Stimulated activated naive B cell treated with anti-CD40 and anti-IgM and Interleukin-4, amounts not matched to agents 10 μg/mL and 1 μg/mL and 100 μg/mL, for 72 hours (primary cell): ENCODE measurements at places on chromosomes 13 and 19.
A peak's percentile ranks its signal among the peaks of the same experiment; 100 is the strongest.

GRCh38 chr19:5786593-5787408 is 2.3 kb upstream of the PRR22 start:
- no peak for DNase-seq

- no peak for DNase-seq
Measured at GRCh38 chr13:42807241-42807640, 25.9 kb downstream of the FAM216B start.

DNA sequence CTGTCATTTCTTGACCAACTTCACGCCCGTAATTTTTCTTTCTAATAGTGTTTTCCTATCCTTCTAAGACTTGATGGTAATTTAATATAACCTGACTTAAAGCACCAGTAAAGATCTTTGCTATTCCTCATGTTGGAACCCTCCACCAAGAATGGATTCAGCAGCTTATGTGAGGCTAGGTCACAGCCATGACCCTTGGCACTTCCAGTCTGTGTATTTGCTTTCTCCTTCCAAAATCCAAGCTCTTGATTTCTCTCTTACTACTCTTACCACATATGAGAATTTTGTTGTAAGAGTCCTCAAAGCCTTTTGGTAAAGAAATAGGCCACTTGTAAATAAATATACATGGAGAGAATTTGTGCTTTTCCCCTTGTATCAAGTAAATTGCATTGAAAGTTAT is 61.4 kb downstream of the DHRS12 start:
- no peak for DNase-seq

- DNase-seq = peak; percentile 81
Measured at GRCh38 chr19:19032420-19033175, 719 bp downstream of the SUGP2 start.

DNA sequence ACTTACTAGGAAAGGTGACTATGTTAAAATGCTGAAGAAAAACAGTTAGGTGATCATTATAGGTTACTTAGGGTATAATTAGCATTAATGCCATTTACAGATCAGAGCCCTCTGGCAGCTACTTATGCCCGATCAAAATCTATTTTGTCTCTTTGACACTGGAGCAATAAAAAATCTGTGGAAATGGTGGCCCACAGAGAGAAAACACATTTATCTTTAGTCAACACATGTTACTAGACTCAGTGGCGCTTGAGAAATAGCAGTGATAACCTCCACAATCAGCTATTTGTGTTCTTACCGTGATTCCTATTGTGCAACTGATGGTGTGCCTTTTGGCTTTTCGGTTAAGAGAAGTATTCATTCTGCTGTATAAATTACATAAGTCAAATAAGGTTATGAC is 1519.6 kb downstream of the PCDH9 start:
- no peak for DNase-seq

- no peak for DNase-seq
Measured at GRCh38 chr19:16272945-16273344, 51.7 kb upstream of the KLF2 start.

DNA sequence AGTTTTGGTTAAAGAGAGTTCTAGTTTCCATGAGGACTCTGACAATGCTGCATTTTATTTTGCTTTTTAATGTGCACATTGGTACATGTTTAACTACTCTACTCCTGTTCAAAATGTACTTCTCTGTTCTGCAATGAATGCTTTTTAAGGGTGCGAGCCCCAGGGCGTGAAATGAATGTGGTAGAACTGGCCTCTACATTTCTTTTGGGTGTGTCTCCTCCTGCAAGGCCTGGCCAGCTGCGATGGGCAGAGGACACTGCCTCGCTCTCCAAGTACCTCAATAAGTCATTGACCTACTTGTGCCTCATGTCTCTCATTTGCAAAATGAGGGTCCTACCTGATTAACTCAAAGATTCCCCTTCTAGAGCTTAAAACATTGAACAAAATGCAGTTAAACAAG is 6.7 kb downstream of the RGS9BP start:
- DNase-seq = no peak

DNA sequence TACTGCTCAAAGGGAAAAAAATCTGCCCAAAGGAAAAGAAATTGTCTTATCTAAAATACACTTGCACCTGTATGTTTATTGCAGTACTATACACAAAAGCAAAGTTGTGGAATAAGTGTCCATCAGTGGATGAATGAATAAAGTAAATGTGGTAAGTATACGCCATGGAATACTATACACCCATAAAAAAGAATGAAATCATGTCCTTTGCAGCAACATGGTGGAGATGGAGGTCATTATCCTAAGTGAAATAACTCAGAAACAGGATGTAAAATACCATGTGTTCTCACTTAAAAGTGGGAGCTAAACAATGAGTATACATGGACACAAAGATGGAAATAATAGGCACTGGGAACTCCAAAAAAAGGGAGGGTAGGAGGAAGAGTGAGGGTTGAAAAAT is 3.8 kb upstream of the MUC16 start:
- no peak for DNase-seq

DNA sequence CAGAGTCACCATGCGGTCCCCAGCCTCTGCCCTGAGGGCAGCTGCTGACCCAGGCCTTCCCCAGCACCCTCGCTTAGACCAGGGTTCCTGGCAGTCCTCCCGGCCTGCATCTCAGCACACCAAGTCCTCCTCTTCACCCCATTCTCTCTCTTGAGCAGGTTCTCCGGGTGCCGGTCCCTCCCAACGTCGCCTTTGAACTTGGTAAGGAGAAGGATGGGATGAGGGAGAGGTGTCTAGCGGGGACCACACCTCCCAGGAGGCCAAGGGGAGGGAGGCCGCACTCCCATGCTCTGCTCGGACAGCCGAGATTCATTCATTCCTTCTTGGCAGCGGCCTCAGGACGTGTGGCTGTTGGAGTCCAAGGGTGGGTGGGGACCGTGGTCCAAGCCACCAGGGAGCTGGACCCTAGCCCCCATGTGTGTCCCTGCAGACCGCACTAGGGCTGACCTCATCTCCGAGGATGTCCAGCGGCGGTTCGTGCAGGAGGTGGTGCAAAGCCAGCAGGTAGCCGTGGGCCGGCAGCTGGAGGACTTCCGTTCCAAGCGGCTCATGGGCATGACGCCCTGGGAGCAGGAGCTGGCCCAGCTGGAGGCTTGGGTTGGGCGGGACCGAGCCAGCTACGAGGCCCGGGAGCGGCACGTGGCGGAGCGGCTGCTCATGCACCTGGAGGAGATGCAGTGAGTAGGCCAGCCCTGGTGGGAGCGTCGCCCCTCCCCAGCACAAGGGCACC is 9.4 kb downstream of the ARHGEF1 start:
- DNase-seq = no peak

- DNase-seq = no peak
Measured at GRCh38 chr13:79673310-79673992, 192.5 kb downstream of the NDFIP2 start.

DNA sequence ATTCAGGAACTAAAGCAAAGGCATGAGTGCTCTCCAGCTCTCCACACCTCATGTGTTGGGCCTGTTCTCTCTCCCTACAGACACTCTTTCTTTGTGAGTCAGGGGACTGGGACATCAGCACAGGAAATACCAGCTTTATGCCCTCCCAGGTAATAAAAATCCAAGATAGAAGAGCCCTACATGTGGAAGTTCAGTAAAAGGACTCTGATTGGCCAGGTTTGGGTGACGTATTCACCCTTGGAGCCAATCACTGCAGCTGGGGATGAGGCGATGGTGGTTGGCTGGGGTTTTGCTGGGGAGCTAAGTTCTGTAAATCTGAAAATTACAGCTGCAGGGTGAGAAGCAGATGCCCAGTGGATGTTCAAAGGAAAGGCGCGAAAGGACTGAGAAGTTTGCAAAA is 32.5 kb downstream of the CCDC70 start:
- no peak for DNase-seq

DNA sequence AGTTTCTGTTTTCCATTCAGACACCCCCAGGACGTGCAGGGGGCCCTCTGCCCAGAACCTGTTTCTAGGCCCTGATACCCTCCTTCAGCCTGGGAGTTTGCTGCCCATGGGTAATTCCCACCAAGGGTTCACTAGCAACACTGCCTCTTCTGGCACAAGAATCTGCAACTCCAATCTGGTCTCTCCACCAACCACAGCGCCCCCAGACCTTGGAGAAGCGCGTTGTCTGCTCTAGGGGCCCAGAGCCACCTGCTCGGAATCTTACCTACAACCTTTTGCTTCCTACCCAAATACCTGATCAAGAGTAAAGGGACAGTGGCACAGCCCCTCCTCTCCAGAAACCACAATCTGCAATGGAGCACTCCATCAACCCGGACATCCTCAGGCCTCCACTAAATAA is 763 bp downstream of the ZNF180 start:
- DNase-seq = no peak

GRCh38 chr19:19356901-19357566 is 36.4 kb downstream of the MAU2 start:
- DNase-seq = no peak

DNA sequence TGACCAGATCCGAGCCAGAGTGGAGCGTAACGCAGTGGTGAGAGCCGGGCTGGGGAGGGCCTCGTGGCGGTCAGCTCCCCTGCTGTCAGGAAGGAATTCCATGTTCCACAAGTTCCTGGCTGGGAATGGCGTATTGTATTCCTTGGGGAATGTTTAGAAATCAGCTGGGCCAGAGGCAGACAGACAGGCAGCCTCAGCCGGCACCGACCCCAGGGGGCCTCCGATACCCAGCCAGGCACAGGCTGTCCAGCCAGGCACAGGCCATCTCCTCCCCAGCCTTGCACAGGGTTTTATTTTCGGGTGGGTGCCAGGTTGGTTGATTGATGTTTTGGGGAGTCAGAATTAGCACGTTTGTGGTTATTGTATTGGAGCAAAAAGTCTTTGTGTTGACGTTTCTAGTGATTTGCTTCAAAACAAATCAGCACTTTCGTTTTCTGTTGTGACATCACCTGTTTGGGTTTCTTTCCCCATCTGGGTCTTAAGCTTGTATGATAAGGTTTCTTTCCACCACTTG is 126.6 kb upstream of the MCF2L start:
- DNase-seq = no peak

GRCh38 chr19:16587833-16588823 is 15.9 kb upstream of the SLC35E1 start:
- DNase-seq = peak; percentile 86

GRCh38 chr19:53903055-53903680 is 5.9 kb upstream of the CACNG7 start:
- no peak for DNase-seq

DNA sequence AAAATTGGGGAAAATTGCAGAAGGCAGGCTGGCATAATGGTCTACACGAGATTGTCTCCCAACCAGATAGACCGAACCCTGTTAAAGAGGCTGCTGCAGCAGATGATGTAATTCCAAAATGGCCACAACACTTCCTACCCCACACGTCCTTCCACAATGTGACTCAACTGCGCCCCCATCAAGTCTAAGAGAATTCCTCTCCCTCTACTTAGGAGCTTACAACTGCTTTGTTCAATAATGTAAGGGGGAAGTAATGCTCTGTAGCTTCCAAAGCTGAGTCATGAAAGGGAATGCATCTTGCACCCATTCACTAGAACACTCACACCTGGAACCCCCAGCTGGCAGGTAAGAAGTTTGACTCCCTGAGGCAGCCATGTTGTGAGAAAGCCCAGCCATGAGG is 117.8 kb upstream of the IRS2 start:
- no peak for DNase-seq

DNA sequence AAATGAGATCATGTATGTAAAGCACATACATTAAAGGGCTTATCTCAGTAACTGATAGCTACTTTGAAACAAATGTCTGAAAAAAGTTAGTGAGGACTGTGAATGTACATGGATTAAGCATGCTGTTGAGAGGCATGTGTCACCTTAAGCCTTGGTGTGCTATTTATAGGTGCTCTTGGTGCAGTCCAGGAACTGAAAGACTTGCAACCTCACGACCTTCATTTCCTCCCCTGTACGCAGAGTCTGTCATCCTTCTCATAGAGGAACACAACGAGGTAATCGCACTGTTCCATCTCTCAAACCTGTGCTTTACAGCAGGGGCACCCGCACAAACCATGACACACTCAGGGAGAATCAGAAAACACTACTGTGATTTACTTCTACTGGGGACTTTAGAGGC is 65.6 kb downstream of the UFM1 start:
- DNase-seq = peak; percentile 10

DNA sequence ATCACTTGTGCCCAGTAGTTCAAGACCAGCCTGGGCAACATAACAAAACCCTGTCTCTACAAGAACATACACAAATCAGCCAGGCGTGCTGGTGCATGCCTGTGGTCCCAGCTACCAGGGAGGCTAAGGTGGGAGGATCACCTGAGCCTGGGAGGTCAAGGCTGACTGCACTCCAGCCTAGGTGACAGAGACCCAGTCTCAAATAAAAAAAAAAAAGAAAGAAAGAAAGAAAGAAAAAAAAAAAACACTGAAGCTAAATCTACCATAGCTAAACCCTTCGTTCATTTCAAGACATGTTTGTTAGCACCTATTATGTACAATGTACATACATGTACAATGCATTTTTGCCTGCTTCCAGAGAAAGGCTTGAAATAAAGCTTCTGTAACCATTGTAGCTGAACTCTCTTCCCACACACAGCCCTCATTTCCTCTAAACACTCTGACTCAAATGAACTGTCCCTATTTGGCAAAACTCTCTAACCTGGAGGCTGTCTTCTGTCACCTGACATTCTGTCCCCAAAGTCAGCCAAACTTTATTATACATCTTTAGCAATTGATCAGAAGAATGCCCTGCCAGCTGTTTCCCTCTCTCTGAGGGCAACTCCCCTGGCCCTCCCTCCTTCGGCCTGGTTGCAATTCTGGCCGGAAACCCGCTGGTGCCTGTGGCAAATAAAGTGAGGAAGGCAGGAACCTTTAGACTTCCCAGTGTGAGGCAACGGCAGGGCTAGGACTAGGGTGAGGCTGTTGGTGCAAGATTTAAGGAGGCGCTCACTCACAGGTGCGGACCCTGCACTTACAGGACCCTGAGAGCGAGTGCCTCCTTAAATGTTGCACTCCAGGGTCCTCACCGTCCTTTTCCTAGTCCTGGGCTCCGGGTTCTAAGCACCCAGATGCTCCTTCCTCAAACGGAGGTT is 1.8 kb downstream of the ETHE1 start:
- peak; percentile 35 for DNase-seq

- no peak for DNase-seq
Measured at GRCh38 chr19:7640803-7641202, 3.9 kb downstream of the STXBP2 start.

GRCh38 chr19:49677231-49677900 is at the start of gene PRMT1:
PRMT1 (plus strand) TSS chr19:49677271; CDS start chr19:49677281, 10 bp downstream.
- peak; percentile 61 for DNase-seq

DNA sequence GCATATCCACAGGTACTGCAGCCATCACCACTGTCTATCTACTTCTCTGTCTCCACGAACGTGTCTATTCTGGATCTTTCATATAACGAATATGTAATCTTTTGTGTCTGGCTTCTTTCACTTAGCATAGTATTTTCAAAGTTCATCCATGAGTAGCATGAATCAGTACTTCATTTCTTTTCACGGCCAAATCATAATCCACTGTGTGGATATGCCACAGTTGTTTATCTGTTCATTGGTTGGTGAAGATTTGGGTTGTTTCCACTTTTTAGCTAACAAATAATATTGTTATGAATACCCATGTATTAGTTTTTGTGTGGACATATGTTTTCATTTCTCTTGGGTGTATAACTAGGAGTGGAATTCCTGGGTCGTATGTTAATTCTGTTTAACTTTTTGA is 14.4 kb downstream of the RGCC start:
- DNase-seq = no peak
